ENCODE measurements at places on chromosomes 6 and 20.

GRCh38 chr6:41976794-41977484 lies 35.3 kb upstream of the CCND3 start:
- DNase-seq: no peak

GRCh38 chr20:956330-956951 lies 40.3 kb upstream of the ANGPT4 start:
- no peak for DNase-seq

DNA sequence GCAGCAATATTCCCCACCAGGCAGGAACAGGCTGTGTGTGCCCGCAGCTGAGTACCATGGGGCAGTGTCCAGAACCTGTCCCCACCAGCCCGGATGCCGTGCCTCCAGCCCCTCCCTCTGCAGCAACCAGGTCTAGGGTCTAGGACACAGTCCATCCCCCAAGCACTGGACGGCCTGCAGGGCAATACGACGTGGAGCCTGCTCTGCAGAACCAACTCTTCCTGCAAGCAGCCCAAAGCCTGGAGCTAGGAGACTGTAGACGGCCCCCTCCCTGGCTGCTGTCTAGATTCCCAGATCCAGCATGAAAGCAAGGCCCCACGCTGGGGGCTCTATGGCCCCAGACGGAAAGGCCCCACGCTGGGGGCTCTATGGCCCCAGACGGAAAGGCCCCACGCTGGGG lies 128.2 kb upstream of the AFDN start:
- DNase-seq: no peak

DNA sequence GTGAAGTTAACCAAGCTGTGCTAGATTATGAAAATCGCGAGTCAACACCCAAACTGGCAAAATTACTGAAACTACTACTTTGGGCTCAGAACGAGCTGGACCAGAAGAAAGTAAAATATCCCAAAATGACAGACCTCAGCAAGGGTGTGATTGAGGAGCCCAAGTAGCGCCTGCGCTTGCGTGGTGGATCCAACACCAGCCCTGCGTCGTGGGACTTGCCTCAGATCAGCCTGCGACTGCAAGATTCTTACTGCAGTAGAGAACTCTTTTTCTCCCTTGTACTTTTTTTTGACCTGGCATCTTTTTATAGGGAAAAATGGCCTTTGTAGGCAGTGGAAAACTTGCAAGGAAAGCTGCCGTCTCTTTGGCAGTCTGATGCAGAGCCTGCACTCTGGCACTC lies 6.8 kb downstream of the GID8 start:
- DNase-seq: no peak
